ENCODE measurements at places on chromosomes 2 and 18. TPM values are rescaled to one million over a fixed set of nuclear protein-coding genes. Genes with fewer than 3 reads are reported as not detected.

Gene TACR1
- 8.2 TPM for total RNA-seq

Gene ST6GAL2
- total RNA-seq = 117 TPM

Gene ZNF521
- total RNA-seq = 50.6 TPM

Gene CIB4
- not detected for total RNA-seq

Gene RAB27B
- total RNA-seq = 10.8 TPM

Gene DYNC2LI1
- total RNA-seq = 44.1 TPM

- DNase-seq = no peak
Observed at GRCh38 chr18:57811477-57812125, 8.5 kb upstream of the ATP8B1 start.

DNA sequence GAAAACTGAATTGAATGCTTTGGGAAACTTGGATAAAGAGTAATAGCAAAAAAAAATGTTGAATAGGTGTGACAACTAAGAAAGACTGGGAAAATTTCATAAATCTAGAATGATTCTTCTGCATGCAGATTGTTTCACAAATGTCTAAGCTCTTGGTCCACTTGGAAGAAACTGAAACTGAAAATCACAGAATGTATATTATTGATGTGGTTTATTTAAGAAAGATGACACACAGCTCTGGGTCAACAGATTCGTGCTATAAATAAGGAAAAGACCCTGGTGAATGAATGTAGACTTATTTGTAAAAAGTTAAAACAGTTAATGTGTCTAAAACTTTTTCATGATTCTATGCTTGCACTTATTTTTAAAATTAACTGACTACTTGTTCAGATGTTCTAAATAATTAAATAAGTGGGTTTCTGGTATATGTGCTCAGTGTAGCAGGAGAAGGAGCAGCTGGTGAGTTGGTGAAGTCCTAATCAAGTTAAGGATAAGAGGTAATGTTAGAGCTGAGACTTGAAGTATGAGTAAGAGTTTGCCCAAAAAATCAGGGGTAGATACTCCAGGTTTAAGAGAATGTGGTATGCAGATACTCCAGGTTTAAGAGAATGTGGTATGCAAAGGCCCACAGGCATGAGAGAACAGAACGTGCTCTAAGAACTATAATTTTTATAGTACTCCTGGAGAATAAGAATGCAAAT is 24.5 kb downstream of the UGP2 start:
- no peak for DNase-seq

GRCh38 chr2:118119761-118120400 is 31.6 kb downstream of the INSIG2 start:
- no peak for DNase-seq

DNA sequence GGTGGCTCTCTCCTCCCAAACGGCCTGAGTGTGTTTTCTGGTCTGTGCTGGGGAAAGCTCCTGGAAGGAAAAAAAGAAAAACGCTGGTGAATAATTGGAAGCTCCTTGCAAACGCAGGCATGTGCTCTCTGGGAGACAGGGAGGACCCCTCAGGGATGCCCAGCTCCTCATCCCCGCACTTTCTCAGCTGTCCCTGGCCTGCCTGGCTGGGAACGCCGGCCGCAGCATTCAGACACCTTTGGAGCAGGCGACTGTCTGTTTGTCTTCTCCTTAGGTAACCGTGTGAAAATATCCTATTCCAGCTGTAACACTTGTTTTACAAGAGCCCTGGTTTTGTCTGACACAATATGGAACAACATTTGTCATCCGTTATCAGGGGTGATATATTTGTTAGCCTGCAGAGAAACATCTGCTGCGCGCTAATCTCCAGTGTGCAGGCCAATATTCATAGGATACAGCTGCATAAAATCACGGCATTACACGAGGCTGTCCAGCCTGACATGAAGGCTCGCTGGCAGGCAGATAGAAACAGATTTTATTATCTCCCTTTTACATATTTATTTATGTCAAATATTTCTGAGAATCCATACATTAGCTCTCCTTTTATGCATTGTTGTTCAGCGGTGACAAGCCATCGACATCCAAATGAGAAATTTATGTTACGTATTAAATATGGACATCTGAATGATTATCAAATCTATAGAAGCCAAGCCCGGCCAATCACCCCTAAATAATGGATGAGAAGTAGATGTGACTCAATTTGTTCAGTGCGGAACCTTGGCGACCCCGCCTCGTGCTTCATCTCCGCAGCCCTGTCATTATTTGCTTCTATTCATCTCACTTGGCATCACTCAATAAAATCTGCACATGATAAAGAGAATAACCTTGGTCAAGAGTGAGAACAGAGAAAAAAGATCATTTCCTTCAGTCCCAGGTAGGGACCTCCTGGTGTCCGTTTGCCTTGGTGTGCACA is 675.1 kb upstream of the SALL3 start:
- DNase-seq = peak; percentile 52

All from umbilical cord (tissue), 2 donors.